Esophagus mucosa (tissue), 1 donor: ENCODE measurements at places on chromosomes 12 and 14. TPM values are rescaled to one million over a fixed set of nuclear protein-coding genes. Genes with fewer than 3 reads are reported as not detected.

DNA sequence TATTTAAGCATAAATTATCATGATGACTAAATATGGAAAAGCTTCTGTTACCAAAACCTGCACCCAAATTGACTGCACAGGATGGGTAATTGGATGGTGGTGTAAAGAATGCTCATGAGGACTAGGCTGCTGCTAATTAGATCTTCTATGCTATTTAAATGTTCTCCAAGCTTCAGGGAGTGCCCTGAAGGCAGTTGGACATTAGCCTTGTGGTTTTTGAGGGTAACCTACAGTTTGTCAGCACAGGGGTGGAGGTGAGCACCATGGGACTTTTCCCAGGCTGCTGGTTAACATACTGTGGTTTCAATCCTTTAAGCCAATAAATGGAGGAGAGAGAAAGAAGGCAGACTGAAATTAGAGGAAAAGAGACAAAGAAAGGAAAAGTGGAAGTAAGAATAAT is 145.0 kb downstream of the WIF1 start:
- ATAC-seq, result no peak

DNA sequence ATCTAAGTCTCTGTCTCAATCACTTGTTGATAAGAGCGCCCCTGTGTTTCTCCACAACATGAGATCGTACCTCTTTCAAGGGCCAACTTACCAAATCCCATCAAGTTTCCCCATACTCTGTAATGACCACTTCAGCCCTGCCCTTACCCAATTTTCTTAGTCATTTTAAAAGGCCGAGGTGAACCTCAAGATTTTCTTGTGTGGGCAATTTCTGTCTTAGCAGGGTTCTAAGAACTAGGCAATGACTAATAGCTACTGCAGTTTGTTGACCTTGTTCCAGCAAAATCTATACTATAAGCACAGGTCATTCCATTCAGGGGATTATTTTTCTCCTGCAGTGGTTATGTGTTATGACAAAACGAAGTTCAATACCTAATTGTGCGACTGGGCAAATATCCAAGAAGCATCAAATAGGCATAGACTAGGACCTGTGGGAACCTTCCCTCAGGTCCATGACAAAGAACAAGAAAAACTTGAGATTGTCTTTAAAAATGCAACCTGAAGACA is 359.8 kb downstream of the PCNX1 start:
- peak; percentile 59 for ATAC-seq

GRCh38 chr12:49367381-49368239 is at the start of gene SPATS2:
SPATS2 (plus strand) TSS chr12:49367462; CDS start chr12:49461013, 93,551 bp downstream.
- ATAC-seq, result no peak

- no peak for ATAC-seq
Observed at GRCh38 chr12:9908350-9908749, 23.8 kb downstream of the CLEC2A start.

DNA sequence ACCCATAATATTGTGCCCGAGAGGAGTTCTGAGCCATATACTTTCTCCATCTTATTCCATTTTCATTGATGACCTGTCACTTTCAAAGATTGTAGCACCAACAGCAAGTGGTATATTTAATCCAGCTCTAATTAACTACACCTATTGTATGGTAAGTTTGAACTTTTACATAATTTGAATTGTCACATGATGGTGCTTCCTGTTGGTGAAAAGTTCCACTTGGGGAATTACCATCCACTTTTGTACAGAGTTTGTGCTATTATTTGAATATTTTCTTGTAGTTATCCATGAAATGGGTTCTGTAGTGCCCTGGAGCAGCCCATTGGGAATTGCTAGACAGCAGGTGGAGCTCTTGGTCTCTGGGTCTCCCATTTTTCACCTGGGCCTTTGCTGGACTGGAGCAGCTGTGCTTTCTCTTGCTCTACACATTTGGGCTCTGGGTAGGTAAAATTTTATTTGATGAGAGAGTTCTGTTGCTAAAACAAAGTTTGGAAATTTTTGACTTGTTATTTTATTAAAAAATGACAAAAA is 3.0 kb downstream of the SMCO3 start:
- no peak for ATAC-seq

DNA sequence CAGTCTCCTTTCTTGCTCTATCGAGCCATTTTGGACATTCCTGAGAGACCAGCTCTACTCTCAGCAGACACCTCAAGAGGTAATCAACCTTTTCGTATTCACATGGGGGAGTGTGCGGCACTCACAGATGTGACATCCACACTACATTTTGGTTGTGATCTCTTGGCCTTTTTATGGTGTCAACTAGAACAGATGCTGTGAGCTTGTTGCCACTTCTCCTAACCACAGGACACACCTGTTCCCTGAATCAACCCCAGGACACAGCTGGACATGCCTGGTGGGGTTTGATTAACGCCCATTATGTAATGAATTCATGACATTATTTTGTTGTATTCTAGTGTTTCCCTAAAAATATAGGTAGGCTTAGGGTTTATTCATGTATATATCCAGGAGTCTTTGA is 1143.6 kb downstream of the TMEM121 start:
- no peak for ATAC-seq

GRCh38 chr14:95250140-95250769 is 69.5 kb downstream of the CLMN start:
- ATAC-seq, result no peak

DNA sequence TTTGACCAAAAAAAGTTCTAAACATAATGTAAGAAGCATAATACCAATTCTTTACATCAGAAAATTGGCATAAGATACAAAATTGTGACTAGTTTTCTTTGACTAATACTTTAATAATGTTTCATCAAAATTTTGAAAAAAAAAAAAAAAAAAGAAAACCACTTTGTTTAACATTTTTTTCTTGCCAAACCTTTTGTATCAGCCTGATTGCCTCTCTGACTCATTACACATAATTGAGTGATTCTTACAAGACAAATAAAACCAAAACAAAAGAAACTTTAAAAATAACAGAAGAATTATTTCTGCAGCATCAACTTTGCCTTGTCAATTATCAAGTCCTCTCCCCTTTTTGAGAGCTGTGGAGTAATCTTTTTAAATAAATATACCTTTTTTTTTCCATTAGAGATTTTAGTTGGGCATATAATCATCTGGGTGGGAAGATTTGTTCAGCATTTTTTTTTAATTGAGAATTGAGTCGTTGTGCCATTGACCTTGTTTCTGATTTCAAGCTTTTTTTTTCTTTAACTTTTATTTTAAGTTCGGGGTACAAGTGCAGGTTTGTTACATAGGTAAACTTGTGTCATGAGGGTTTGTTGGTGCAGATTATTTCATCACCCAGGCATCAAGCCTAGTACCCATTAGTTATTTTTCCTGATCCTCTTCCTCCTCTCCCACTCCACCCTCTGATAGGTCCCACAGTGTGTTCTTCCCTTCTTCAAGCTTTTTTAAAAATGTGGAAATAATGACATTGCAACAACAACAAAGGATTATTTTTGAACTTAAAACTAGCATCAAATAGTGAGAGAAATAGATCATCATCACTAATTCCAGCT is 45.8 kb upstream of the HMGA2 start:
- ATAC-seq, result no peak

GRCh38 chr12:52401926-52402325 is 4.2 kb downstream of the KRT82 start:
- peak; percentile 34 for ATAC-seq

DNA sequence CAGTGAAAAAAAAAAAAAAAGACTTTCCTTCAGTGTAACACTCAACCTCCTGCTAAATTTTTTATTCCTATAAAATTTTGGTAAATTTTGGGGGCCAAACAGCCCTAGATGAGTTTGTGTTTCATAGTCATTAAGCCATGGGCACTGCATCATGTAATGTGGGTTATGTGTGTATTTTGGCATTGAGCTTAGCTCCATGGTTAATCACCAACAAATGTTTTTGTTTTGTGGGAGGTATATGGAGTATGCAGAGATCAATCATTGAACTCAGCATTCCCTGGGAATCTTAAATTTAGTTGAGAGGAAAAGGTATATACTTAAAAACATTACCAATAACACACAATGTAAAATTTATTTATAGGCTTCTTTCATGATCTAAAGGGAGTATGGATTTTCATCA is 8.5 kb upstream of the ARMH4 start:
- no peak for ATAC-seq

DNA sequence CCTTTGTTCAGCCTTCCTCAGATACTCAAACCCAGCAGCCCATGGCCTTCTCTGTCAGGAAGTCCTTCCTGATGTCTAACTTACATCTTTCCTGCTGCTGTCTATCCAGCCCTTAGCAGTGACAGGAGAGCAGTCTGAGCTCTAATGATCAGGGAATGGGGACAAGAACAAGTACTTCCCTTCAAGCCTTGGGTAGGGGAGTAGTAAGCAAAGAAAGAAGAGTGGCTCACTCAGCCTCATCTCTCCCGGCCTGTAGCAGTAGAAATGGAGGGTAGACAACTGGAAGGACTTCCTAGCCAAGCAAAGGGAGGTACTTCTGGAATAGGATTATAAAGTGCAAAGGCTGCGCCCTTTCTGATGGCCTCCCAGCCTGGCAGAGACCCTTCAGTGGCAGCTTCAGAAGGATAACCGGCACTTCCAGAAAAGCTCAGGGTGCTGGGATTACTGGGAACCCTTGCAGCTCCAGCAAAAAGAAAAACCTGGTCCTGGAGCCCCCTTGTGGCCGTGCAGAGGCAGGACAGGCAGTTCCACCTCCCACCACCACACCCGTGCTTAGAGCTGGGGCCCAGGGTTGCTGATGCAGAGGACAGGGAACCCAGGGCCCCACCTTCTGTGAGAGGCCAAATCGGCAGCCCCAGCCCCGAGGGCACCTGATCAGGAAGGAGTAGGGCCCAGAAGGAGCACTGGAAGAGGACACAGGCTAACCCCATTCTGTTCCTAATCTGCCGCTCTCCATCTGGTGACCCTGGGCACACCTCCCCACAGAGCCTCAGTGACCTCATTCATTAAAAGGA is 12.4 kb upstream of the SMUG1 start:
- ATAC-seq, result peak; percentile 80

- no peak for ATAC-seq
Observed at GRCh38 chr12:75087654-75088053, 122.0 kb downstream of the KCNC2 start.

GRCh38 chr14:61690982-61691381 is 4.3 kb upstream of the HIF1A start:
- no peak for ATAC-seq

- ATAC-seq, result no peak
Observed at GRCh38 chr12:109772622-109773321, 59.1 kb downstream of the FAM222A start.

GRCh38 chr12:88175544-88175943 is 33.4 kb downstream of the TMTC3 start:
- ATAC-seq, result no peak

GRCh38 chr14:86714153-86714552 is 1184.2 kb downstream of the FLRT2 start:
- ATAC-seq, result no peak

DNA sequence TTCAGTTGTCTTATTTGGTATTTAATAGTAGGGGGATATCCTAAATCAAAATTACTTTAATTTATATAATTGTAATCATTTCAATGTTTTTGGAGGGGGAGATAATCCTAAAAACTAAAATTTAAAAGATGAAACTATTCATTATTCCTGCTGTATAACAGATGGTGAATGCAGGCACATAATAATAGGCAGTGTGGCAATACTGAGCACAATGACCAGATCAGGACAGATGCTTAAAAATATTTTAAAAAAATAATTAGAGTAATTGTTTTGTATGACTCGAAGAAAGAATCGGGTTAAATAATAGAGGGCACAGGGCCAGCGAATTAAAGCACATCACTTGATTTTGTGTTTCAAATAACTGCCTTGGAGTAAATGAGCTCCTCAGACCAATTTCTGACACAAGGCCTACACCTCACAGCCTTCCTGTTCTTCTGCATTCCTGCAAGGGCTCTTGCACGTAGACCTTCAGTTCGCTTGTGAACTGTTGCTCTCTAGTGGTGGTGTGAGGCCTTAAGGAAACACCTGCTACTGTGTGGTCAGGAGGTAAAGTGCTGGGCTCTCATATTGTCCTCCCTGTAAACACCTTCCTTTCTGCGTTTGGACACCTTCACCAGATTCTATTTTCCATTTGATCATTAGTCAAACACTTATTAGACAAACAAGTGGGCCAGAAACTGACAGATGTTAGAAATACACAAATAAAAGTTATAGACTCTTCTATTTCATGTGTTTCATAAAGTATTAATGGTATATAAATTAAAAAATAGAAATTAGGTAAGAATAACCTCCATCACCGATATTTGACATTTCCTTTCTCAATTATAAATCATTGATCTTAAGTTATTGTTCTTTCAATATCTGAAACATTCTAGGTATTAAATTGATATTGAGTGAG is 29.3 kb upstream of the KLRF1 start:
- ATAC-seq, result peak; percentile 100

DNA sequence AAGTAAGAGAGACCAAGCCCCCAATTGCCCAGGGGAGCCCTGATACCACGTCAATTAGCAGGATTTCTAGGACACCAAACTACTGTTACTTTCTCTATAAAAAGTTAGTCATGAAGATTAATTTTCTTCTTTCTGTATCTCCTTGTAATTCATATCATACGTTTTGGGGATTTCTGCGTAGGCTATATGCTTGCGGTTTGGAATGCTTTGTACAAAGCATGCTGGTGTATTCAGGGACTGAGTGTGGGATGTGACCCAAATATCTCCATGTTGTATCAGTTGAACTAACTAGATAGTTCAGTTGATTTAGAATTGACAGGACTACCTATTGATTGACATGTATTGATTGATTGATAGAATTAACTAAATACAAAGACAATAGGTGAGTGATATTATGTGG is 7.7 kb downstream of the GPR33 start:
- ATAC-seq, result no peak

- no peak for ATAC-seq
Observed at GRCh38 chr12:20039562-20039961, 328.8 kb upstream of the PDE3A start.

DNA sequence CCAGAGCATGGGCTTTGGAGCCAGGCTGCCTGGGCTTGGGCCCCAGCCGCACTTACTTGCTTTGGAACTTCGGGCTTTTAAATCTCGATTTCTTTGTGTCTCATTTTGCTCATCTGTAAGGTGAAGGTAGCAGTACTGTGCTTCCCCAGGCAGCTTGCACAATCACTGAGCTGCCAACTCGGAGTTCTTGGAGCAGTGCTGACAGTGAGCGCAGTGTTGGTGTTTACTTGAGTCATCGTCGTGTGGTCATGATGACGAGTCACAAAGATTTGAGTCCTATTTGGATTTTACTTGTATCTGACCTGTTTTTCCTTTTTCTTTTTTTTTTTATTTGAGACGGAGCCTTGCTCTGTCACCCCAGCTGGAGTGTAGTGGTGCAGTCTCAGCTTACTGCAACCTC is 31.3 kb upstream of the ATF1 start:
- ATAC-seq, result peak; percentile 73

The TRIAP1 gene
- 22.4 TPM for total RNA-seq

The EXOC3L4 gene
- total RNA-seq, result 0.20 TPM

The TMED10 gene
- total RNA-seq, result 293 TPM

The PLEKHG7 gene
- total RNA-seq, result 0.28 TPM

The VDR gene
- 18.0 TPM for total RNA-seq

The NINJ2 gene
- 2.9 TPM for total RNA-seq
